ENCODE measurements at places on chromosomes 5 and 9. TPM values are rescaled to one million over a fixed set of nuclear protein-coding genes. Genes with fewer than 3 reads are reported as not detected.

Gene CNTFR
- 28.9 TPM for total RNA-seq

Gene ADAMTSL1
- 45.2 TPM for total RNA-seq

GRCh38 chr9:116515541-116515940 is 171.6 kb upstream of the TRIM32 start:
- H3K27ac ChIP-seq, result no peak overlapping the region
- no peak for DNase-seq
- H3K27me3 ChIP-seq, result no peaks in the 10 kb centered on the region
- H3K36me3 ChIP-seq, result peaks cover 3% of the 10 kb centered on the region
- no peak overlapping the region for H3K4me3 ChIP-seq

GRCh38 chr9:22237497-22238363 is 208.9 kb upstream of the DMRTA1 start:
- H3K36me3 ChIP-seq, result peaks cover 8% of the 10 kb centered on the region
- H3K27me3 ChIP-seq, result no peaks in the 10 kb centered on the region
- H3K27ac ChIP-seq, result peak overlapping the region; percentile 93
- DNase-seq, result no peak
- H3K4me1 ChIP-seq, result peaks cover 44% of the 10 kb centered on the region

GRCh38 chr9:7841831-7842230 is 42.3 kb upstream of the DMAC1 start:
- H3K27ac ChIP-seq, result no peak overlapping the region
- no peak for DNase-seq
- no peak overlapping the region for H3K4me3 ChIP-seq
- H3K27me3 ChIP-seq, result no peaks in the 10 kb centered on the region
- no peaks in the 10 kb centered on the region for H3K36me3 ChIP-seq
- H3K4me1 ChIP-seq, result no peaks in the 10 kb centered on the region

DNA sequence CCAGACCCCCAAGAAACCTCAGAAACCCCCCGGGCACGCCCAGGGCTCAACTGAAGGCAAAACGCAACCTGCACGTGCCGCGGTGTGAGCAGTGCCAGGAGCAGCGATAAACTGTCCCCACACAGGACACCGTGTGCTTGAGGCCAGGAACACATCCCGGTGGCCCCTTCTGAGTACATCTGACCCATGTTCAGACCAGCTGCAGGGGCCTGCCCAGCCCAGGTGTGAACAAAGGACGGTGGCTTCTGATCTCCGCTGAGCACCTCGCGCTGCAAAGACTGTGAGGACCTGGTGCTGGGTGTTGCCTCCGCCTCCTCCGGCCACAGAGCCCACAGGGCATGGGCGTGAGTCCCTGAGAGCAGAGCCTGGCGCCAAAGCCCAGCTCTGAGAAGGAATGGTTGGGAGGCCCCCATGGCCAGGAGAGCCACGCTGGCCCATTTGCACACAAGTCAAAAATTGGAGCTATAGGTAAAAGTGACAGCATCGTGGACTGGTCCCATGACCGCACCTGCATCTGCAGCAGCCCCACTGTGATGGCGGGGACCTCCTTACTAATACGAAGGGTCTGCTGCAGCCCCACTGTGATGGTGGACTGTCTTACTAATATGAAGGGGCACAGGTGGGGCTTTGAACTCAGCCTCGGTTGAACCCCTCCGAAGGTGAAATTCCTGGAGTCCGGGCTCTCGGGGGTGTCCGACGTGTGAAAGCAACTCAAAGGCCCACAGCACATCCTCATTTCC is 31.5 kb downstream of the NDUFS6 start:
- no peak overlapping the region for H3K27ac ChIP-seq
- peaks cover 32% of the 10 kb centered on the region for H3K27me3 ChIP-seq
- no peak for DNase-seq
- H3K36me3 ChIP-seq, result no peaks in the 10 kb centered on the region
- peaks cover 19% of the 10 kb centered on the region for H3K4me1 ChIP-seq

Measured in mesothelial cell of epicardium (in vitro differentiated cells).